Mesendoderm (in vitro differentiated cells): ENCODE measurements at places on chromosomes 6 and 20.

GRCh38 chr20:34099675-34100074, 12.4 kb downstream of the EIF2S2 start:
- no peak for DNase-seq

DNA sequence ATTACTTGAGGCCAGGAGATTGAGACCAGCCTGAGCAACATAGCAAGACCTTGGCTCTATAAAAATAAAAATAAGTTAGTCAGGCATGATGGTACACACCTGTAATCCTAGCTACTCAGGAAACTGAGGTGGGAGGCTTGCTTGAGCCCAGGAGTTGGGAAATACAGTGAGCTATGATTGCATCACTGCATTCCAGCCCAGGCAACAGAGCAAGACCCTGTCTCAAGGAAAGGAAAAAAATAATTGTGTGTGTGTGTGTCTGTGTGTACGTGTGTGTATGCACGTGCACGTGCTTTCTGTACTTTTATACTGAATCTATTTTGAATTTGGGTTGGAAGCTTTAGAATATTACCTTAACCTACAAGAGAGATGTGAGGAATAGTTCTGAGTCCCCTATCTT, 58.9 kb downstream of the KIZ start:
- peak; percentile 37 for DNase-seq

DNA sequence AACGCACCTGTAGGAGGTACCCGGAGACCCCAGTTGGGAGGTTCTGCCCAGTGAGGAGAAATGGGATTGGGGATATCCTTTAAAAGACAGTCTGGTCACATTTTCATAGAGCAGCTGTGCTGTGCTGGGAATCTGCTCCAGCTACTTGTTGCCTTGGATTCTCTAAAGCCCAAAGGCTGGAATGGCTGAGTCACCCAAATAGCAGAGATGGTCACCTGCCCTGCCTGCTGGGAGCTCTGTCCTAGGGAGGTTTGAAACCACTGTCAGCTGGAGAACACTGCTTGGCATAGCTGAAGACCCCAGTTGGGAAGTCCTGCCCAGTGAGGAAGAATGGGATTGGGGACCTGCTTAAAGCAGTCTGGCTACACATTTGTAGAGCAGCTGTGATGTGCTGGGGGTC, 34.8 kb upstream of the TFB1M start:
- no peak for DNase-seq

DNA sequence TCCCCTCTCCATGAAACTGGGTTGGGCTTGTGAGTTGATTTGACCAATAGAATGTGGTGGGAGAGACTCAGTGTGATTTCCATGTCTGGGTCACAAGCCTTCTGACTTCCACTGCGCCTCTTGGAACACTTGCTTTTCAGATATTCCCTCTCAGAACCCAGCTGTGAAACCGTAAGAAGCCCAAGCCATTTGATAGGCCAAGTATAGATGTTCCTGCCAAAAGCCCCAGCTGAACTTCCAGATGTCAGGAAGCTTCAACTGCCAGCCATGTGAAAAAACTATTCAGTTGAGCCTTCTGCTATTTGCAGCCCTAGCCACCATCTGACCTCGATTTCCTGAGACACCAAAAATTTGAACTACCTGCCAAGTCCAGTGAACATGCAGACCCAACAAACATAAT, 387.8 kb upstream of the GJE1 start:
- DNase-seq: no peak

GRCh38 chr6:98929498-98930060, 18.2 kb downstream of the FBXL4 start:
- DNase-seq: no peak

- DNase-seq: peak; percentile 84
These were observed at the start of gene VARS2 for GRCh38 chr6:30914076-30914853. Gene VARS2 (plus strand): TSS chr6:30914238. CDS start chr6:30914837, 599 bp downstream.

GRCh38 chr6:106128981-106129781, 43.0 kb downstream of the PRDM1 start:
- DNase-seq: no peak

GRCh38 chr20:24892931-24893330, 56.1 kb upstream of the CST7 start:
- DNase-seq: no peak

- DNase-seq: peak; percentile 86
These were observed 549 bp downstream of the ANKRD6 start for GRCh38 chr6:89433252-89434149.

DNA sequence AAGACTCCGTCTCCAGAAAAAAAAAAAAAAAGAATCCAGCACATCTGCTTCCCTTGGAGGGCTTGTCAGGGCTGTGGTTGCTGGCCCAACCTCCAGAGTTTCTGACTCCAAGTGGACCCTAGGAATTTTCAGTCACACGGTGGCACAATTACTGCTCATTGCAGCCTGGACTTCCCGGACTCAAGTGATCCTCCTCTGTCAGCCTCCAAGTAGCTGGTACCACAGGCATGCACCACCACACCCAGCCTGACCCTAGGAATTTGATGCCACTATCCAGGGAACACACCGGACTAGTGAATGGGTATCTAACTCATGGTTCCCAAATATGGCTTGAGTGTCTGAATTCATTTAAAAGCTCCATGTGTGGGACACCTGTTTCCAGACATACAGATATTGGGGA, 9.8 kb upstream of the MAPRE1 start:
- no peak for DNase-seq

DNA sequence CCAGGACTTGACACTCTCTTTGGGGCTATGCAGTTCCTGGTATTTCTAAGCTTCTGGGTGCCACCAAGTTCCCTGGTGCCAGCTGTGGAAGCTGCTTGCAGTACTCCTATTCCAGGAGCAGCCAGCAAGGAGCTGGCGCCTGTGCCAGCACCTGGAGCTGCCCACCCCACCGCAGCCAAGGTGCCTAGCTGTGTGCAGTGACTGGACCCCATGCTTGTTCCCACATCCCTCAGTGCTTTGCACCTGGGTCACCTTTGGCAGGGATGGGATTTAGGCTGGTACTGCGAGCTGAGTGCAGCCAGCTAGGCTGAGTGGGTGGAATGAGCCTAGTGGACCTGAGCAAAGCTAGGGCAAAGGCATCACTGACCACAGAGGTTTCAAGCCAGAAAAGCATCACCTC, 1674.9 kb downstream of the HACE1 start:
- DNase-seq: no peak

DNA sequence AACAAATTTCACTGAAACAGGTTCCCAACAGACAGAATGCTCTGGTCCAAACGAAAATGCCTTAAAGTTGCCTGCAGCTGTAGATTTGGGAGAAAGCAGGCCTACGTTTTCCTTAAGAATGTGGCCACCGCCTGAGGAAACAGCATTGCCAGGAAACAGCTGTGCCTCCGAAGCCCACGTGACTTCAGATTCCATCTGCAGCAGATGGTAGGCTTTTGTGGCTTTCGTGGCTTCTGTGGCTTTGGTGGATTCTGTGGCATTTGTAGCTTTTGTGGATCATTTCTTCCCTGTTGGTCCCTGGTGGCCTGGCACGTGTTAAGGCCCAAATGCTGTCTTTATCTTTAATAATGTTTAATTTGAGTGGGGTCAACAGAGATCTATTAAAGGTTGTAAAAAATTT, 222.9 kb downstream of the TTLL2 start:
- peak; percentile 12 for DNase-seq

- peak; percentile 4 for DNase-seq
These were observed 148.5 kb downstream of the HDGFL1 start for GRCh38 chr6:22717915-22718314.
